Osteoblast (primary cell): ENCODE measurements at places on chromosomes 12 and 14. TPM values are rescaled to one million over a fixed set of nuclear protein-coding genes. Genes with fewer than 3 reads are reported as not detected.

Gene INHBC
- total RNA-seq: not detected in 2 replicates

Gene ATL1
- 6.5 and 8.5 TPM in 2 replicates for total RNA-seq

Gene SYNDIG1L
- total RNA-seq: not detected in 2 replicates

Gene PPP1R1A
- 0.36 TPM in 1 of 2 replicates, not detected in the other for total RNA-seq

Gene METTL3
- total RNA-seq: 30.4 and 30.9 TPM in 2 replicates

Gene KRT5
- total RNA-seq: 0.36 TPM in 1 of 2 replicates, not detected in the other

Gene CACNA2D4
- total RNA-seq: 0.72 and 0.88 TPM in 2 replicates

Gene SIX1
- 18.1 and 21.5 TPM in 2 replicates for total RNA-seq

Gene DHRS2
- under 0.01 and 0.29 TPM in 2 replicates for total RNA-seq

Gene BATF
- 0.59 and 0.72 TPM in 2 replicates for total RNA-seq

Gene DTX3
- 17.1 and 21.4 TPM in 2 replicates for total RNA-seq

Gene SAMD4A
- total RNA-seq: 26.1 and 28.3 TPM in 2 replicates

Gene KLRC2
- 0.36 and 0.88 TPM in 2 replicates for total RNA-seq

Gene TMEM30B
- total RNA-seq: 1.1 and 1.8 TPM in 2 replicates

Gene NOVA1
- total RNA-seq: 0.36 TPM in 1 of 2 replicates, not detected in the other

Gene ACADS
- 10.5 and 12.7 TPM in 2 replicates for total RNA-seq

Gene SLC17A8
- not detected in 2 replicates for total RNA-seq

Gene GDF11
- 4.1 and 4.3 TPM in 2 replicates for total RNA-seq

Gene SUSD6
- total RNA-seq: 17.1 and 17.7 TPM in 2 replicates

Gene KRT72
- total RNA-seq: not detected in 2 replicates

Gene SMCO2
- total RNA-seq: 0.72 and 0.88 TPM in 2 replicates

Gene OR6C2
- total RNA-seq: not detected in 2 replicates

Gene TTC9
- 0.29 and 0.36 TPM in 2 replicates for total RNA-seq

Gene DEPDC4
- total RNA-seq: 0.36 and 1.5 TPM in 2 replicates

Gene GPD1
- under 0.01 TPM in 1 of 2 replicates, not detected in the other for total RNA-seq

Gene MANSC4
- not detected in 2 replicates for total RNA-seq

Gene CLEC2B
- 11.5 and 11.6 TPM in 2 replicates for total RNA-seq

Gene RPGRIP1
- total RNA-seq: under 0.01 TPM in 1 of 2 replicates, not detected in the other

Gene ASB8
- total RNA-seq: 35.5 and 35.9 TPM in 2 replicates

Gene STXBP6
- total RNA-seq: 2.9 and 5.8 TPM in 2 replicates

Gene CLEC9A
- not detected in 2 replicates for total RNA-seq

Gene SLC39A2
- 0.72 TPM in 1 of 2 replicates, not detected in the other for total RNA-seq

Gene NFATC4
- total RNA-seq: 101 and 107 TPM in 2 replicates

Gene ANO6
- total RNA-seq: 49.9 and 53.3 TPM in 2 replicates

Gene RAB2B
- total RNA-seq: 25.0 and 27.4 TPM in 2 replicates

Gene LHX5
- not detected in 2 replicates for total RNA-seq

Gene SVOP
- not detected in 2 replicates for total RNA-seq

Gene SERPINA3
- 2.7 and 5.1 TPM in 2 replicates for total RNA-seq

Gene TAMALIN
- 4.7 and 6.5 TPM in 2 replicates for total RNA-seq

Gene STON2
- 49.6 and 51.0 TPM in 2 replicates for total RNA-seq

Gene DNAJC22
- 0.29 and 1.1 TPM in 2 replicates for total RNA-seq

Gene TMEM179
- total RNA-seq: not detected in 2 replicates

Gene TMEM52B
- not detected in 2 replicates for total RNA-seq

Gene ADAM20
- 1.5 and 1.8 TPM in 2 replicates for total RNA-seq

Gene C12orf50
- under 0.01 TPM in 1 of 2 replicates, not detected in the other for total RNA-seq

Gene BCL2L14
- total RNA-seq: not detected in 2 replicates

Gene C3AR1
- 0.29 and 0.72 TPM in 2 replicates for total RNA-seq

Gene RNASE3
- not detected in 2 replicates for total RNA-seq

Gene CRIP1
- total RNA-seq: 5.0 and 8.7 TPM in 2 replicates

Gene ANO4
- total RNA-seq: not detected in 2 replicates

Gene BHLHE41
- 4.3 and 4.7 TPM in 2 replicates for total RNA-seq

Gene GDF3
- not detected in 2 replicates for total RNA-seq

Gene ALX1
- total RNA-seq: not detected in 2 replicates

Gene HAL
- total RNA-seq: 0.29 and 0.36 TPM in 2 replicates

Gene LTBR
- 110 and 121 TPM in 2 replicates for total RNA-seq

Gene CD69
- not detected in 2 replicates for total RNA-seq

Gene GPRC5D
- not detected in 2 replicates for total RNA-seq

Gene ACOT4
- 1.8 and 2.5 TPM in 2 replicates for total RNA-seq

Gene DNAH10
- total RNA-seq: 0.72 and 1.5 TPM in 2 replicates
